ENCODE measurements at places on chromosomes 7 and 10.
A peak's percentile ranks its signal among the peaks of the same experiment; 100 is the strongest.

GRCh38 chr10:120457431-120458172, 575 bp downstream of the PLPP4 start:
- DNase-seq: no peak

GRCh38 chr7:143305423-143306070, 10.4 kb upstream of the CLCN1 start:
- DNase-seq: peak; percentile 38

DNA sequence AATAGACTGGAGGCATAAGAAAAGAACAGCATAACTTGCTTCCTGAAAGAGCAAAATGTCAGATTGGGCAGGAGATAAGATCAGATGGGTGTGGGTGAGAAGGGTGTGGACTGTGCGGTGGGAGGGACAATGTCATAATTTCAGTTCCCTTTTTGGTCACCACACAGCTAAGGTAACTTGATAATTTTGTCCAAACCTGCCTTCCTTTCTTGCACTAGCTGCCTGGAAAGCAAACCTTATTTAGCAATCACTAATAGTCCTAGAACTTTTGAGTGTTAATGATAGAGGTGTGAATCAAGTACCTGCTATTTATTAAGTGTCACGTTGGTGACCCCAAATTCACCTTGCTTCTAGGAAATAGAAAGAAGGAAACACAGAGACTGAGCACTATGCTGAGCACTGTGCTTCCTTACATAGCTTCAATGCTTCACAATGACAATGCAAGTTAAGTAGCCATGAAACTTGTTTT, 72.4 kb upstream of the SP4 start:
- no peak for DNase-seq

- no peak for DNase-seq
These were observed 13.3 kb downstream of the ZCCHC24 start for GRCh38 chr10:79431891-79432831.

- DNase-seq: no peak
These were observed at the start of gene C10orf95 for GRCh38 chr10:102451105-102451969. C10orf95 (minus strand) TSS chr10:102451543; CDS start chr10:102451093, 450 bp downstream.

GRCh38 chr7:10707519-10707918, 266.2 kb upstream of the PHF14 start:
- no peak for DNase-seq

DNA sequence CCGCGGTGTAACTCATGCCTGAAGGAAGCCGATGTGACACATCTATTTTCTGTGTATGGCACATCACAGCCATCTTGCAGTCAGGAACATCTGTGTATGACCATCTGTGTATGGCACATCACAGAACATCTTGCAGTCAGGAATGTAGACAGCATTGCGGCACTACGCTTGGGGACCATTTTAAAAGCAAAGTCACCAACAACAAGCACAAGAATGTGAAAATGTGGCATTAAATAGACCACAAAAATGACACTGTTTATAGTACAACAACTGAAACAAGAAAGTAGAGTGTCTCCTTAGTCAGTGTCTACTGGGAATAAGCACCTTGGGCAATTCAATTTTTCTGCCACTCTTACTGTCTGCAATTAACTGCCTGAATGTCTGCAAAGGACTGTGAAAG, 124.4 kb downstream of the HGF start:
- DNase-seq: no peak

- no peak for DNase-seq
These were observed 134.2 kb upstream of the NEBL start for GRCh38 chr10:21031232-21031795.

- no peak for DNase-seq
These were observed 83.0 kb upstream of the FAM180A start for GRCh38 chr7:135831455-135832195.

- no peak for DNase-seq
These were observed 121.2 kb upstream of the AFAP1L2 start for GRCh38 chr10:114525368-114525949.

GRCh38 chr7:155455776-155456737, 1.9 kb upstream of the EN2 start:
- peak; percentile 30 for DNase-seq
